ENCODE measurements at places on chromosomes 11 and 22.

DNA sequence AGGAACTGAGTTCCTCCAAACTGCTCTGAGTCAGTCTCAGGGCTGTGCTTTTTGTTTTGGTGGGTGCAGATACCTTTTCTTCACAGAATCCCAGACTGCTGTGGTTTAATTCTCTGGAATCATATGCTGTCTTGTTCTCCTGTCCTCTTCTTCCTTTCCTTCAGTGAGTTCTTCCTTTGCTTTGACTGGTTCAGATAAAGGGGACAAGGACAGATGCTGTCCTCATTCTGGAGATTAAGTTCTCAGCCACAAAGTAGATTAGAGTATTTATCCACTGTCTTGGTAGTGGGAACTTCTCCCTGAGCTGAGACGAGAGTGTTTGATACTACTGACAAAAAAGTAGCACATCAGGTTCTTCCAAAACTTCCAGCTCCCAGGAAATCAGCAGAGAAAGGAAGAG lies 13.3 kb downstream of the ZDHHC5 start:
- DNase-seq: no peak

DNA sequence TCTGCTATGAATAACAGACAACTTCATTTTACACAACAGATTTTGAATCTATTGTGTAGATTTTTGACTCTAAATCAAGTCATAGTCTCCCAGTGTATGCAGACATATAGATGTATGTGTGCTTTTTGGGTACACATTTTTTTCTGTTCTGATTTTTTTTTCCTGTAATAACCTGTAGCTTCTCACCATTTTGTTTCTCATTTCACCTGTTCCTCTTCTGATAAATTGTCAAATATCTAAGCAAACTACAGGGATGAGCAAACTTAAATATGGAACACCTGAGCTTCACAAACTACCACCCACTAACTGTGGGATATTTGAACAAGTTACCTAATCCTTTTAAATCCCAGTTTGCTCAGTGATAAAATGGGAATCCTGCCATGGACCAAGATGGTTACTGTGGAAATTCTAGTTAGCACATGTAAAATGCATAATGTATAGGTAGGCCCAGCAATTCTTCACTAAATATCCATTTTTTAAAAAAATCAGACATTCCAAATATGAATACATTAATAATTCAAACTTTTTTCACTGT lies 15.7 kb downstream of the LGR4 start:
- no peak for DNase-seq

DNA sequence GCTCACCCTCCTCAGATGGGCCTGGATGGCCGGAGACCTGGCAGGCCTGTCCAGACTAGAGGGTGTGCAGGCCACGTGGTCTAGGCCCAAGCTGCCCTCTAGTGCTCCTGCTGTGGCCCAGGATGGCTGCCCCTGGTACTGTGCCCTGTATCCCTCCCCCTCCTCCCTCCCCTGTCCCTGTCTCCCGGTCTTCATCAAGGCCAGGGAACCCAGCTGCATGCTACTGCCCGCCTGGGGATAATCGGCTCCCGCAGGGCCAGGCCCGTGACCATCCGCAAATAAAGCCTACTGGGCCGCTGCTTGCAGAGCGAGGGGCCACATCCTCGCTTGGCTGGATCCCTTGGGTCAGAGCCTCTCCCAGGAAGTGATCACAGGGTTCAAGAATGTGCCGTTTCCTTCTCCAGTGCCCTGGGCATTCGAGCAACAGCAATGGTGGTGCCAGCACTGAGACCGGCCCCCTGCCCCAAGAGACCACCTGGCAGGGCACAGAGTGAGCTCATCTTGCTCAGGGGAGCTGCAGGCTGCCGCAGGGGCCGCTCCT lies 51.1 kb downstream of the WNT7B start:
- DNase-seq: peak; percentile 71

- no peak for DNase-seq
These were observed 476.9 kb downstream of the MIAT start for GRCh38 chr22:27134315-27134701.

- DNase-seq: no peak
These were observed 12.1 kb downstream of the OR51B4 start for GRCh38 chr11:5289696-5290095.

DNA sequence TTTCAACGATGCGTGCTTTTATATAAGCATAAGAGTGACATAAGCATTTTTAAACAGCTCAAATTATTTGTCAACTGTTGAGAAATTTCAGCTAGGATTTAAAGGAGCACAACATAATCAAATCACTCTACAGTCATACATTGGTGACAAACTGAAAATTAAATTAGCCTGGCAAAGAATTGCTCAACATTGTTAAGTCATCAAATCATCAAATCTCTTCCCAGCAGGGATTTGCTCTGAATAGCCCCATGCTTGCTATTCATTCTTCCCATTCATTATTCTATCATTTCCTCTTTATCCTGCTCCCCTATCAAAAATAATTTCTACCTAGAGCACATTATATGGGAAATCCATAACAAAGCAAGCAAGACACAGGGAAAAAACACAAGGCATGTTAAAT lies 198.7 kb upstream of the LUZP2 start:
- DNase-seq: no peak

GRCh38 chr22:24517446-24517845 lies 22.3 kb downstream of the UPB1 start:
- DNase-seq: no peak

GRCh38 chr22:19765477-19766239 lies 5.1 kb downstream of the TBX1 start:
- no peak for DNase-seq

GRCh38 chr22:17968126-17968525 lies 56.2 kb downstream of the MICAL3 start:
- no peak for DNase-seq

DNA sequence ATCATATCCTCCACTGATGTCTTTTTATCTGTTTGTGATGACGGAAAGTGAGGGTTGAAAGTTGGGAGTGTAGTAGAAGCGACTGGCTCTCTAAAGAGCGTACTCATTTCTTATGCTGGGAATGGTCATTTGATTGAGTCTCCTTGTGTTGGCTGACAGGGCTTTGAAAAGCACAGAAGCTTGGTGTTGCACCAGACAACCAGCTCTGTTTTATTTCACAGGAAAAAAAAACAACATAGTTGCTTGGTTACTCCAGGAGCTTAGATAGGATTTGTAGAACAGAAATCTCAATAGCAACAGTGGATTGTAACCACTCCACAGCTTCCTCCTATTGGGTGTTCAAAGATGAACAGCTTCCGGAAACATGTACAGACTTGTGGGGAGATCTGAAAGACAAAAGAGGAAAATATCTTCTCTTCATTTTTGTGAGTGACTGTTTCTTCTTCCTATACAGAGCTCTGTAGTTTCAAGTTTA lies 2.7 kb downstream of the RBM14 start:
- DNase-seq: peak; percentile 36

- no peak for DNase-seq
These were observed 510.6 kb upstream of the RAG2 start for GRCh38 chr11:37108436-37109285.

DNA sequence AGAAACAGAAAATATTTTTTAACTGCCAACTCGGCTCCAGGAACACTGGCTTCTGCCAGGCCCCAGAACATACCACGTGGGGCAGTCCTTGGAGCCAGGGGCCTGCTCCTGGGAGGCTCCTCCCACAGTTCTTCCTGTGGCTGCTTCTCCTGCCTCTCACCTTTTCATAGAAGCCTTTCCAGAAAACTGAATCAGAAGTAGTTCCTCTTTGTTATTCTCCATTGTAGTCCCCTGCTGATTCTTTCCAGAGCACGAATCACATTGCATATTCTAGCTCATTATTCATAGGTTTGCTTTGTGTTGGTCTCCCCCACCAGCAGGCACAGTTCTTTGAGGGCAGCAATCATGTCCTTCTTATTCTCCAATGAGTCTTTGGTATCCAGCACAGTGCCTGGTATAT lies 106.0 kb downstream of the EFCAB6 start:
- DNase-seq: no peak

GRCh38 chr11:118851970-118852369 lies 31.7 kb upstream of the CXCR5 start:
- no peak for DNase-seq

DNA sequence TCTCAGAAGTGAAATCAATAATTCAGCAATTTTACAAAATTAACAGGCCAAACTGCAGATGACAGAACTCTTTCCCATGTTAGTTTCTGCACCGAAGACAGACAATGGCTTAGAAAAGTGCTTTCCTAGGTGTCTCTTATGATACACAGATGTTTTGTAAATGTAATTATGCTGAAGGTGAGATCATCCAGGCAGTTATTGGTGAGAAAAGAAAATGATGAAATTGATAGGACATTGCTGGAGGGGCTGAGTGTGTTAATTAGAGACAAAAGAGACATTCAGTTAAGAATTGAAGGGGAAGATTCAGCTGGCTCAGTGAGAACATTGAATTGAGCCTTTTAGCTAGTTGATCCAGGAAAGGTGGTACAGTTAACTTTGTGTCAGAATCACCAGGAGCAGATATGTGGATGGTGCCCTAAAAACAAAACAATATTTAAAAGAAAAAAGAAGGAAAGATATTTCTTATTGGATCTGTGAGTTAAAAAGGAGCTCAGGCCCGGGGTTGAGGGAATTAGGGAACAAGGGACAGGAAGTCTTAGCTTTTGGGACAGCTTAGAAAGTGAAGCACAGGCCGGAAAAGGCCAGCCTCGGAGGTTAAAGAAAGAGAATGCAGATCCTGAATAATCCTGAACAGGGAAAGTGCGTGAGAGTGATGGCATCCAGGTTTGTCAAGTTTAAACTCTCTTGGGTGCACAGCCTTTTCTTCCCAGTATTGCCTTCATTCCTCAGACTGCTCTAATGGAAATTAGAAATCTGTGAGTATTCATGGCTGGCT lies 16.9 kb downstream of the ARHGAP42 start:
- DNase-seq: no peak

DNA sequence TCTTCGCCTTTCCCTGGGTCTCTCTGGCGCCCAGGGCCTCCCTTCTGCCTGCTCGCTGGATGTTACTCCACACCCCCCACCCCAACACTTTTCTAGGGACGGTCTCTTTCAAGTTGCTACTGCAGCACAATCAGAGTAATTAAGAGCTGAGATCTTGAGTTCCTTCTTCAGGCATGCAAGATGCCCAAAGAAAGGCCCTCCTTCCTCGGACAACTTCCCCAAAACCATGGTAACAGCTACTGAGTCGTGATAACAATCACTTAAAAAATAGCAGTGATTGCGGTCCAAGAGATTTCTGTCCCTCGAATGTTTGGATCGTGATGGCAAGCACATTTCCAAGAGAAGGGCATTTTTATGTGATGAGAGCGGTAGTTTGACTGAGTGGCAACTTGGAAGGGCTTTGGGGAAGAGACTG lies 638 bp upstream of the TENM4 start:
- DNase-seq: peak; percentile 68

GRCh38 chr11:63478896-63479295 lies 12.1 kb downstream of the PLAAT5 start:
- peak; percentile 89 for DNase-seq

GRCh38 chr11:69832561-69833413 lies 13.6 kb upstream of the FGF3 start:
- peak; percentile 46 for DNase-seq

- no peak for DNase-seq
These were observed 50.7 kb upstream of the RAPSN start for GRCh38 chr11:47499614-47500013.

GRCh38 chr22:31968022-31968421 lies 23.7 kb downstream of the YWHAH start:
- no peak for DNase-seq

GRCh38 chr11:117417342-117417741 lies 89.7 kb downstream of the CEP164 start:
- peak; percentile 39 for DNase-seq

GRCh38 chr22:47810505-47811500 lies 1048.4 kb downstream of the TBC1D22A start:
- DNase-seq: no peak

All from kidney (tissue), 22 donors.